ENCODE measurements at places on chromosomes 3 and 15.

GRCh38 chr15:79505956-79506355 is 73.8 kb downstream of the MINAR1 start:
- ATAC-seq: no peak

- ATAC-seq: no peak
These were observed 345.9 kb downstream of the PTPRG start for GRCh38 chr3:61907210-61907795.

GRCh38 chr3:75192146-75192616 is 471.9 kb upstream of the FRG2C start:
- ATAC-seq: no peak

DNA sequence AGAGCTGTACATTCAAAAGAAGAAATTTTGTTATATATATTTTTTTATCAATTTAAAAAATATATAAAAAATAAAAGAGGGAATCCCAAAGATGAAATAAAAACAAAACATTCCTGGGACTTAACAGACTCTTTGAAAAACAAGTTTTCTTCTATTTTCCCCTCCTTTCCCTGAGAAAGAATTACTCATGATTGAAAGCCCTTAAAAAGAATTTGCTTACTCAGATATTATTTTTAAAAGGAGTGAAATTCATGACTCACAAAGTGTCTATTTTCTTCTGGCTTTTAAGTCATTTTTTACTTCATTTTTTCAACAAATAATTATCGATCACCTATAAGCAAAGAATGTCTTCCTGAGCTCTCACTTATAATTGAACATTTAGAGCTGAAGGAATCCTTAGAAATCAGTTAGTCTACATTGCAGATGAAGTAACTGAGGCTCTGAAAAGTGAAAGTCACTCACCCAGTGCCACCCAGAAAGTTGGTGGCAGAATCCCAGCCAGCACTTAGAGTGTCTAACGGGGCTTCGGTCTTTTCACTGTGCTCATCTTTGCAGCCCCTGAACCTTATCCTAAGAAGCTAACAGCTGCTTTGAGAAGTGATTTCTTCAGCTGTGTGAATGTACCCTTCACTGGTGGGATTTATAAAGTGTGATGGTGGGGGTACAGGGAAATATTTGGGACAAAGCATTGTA is 42.5 kb upstream of the NUDT16 start:
- ATAC-seq: no peak

- ATAC-seq: no peak
These were observed 56.3 kb downstream of the CORO2B start for GRCh38 chr15:68635141-68635540.

- peak; percentile 22 for ATAC-seq
These were observed 5.4 kb downstream of the MUC4 start for GRCh38 chr3:195806211-195806915.

- no peak for ATAC-seq
These were observed 40.7 kb upstream of the RSL24D1 start for GRCh38 chr15:55237219-55238130.

DNA sequence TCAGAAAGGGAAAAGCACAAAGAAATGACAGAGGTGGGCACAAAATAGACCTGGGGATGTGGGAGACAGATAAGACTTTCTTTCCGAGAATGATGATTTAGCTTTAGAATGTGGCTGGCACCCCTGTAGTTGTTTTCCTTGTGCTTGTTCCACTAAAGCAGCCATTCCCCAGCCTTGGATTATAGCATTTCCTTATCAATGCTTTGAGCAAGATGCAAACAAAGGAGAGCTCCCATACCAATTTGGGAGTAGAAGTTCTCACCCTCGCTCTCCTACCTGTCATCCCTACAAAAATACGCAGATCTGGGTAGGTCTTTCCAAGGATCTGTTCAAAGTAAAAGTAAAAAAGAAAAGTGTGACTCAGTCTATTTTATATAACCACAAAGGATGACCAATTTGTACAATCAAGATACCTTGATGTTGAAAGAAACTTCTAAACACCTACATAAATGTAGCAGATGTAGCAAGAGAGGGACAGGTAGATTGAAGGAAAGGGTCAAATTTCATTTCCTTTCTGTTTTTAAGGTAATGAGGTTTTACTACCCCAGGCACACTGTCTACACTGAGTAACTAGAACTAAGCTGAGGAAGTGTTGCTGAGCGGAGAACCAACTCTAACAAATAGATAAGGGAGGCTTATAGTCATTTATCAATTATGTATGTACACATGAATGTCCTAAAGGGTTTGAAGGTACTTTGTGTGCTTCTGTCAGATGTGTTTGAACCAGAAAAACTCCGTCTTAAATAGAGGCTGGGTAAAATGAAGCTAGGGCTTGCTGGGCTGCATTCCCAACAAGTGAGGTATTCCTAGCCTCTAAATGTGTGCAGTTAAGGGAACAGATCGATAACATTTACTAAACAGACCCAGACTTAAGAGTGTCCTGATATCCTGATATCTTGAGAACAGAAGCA is 91.1 kb upstream of the LRRN1 start:
- no peak for ATAC-seq

DNA sequence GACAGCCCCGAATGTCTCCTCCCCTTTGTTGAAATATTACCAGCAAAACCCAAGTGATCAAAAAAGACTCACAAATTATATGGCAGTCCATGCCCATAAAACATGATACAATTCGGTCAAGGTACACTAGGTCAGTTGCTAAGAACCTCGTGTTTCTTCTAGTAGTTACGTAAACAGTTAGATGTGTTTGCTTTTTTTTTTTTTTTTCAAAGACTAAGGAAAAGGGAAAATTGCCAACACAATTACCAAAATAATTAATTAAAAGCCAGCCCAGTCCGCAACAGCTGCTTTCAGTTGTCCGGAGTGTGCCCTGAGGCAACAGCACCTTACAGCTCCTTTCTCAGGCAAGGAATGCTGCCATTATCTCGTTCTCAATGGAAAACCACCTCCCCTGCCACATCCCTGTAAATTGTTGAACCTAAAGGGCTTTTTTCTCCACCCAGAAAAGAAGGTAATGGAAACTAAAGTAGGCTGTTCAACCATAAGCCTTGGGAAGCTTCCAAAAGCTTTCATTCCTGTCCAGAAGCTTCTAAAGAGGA is 129.2 kb upstream of the TSC22D2 start:
- ATAC-seq: no peak

DNA sequence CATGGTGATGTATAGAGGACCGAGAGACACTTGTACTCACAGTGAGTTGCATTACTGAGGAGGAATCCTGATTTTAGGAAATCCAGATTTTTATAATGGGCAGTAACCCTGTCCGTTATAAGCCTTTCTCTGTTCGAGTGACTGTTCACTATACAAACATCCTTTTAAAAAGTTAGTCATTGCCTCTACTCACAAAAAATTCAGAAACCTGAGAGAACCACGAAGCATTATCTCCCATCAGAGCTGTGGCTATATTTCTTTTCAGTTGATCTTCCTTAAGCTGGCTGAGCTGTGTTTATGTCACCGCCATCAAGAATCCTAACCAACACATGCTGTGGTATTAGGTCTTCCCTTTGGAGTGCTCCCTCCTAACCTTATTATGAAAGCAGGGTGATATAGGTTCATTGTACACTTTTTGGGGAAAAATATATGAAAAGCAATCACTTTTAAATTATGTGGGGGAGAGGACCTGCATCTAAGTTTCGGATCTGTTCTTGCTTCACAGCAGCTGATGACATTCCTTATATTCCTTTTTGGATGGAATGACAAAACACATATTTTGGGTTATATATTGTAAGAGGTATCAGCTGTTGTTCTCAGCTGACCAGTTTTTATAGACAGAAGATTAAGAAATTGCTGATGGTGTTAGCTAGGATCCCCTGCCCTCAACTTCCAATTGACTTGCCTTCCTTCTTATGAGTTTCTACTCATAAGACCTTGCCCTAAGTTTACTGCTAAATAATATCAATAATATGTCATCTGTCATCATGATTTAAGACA is 465.9 kb upstream of the RASGRP1 start:
- ATAC-seq: no peak

- no peak for ATAC-seq
These were observed 23.2 kb downstream of the LIPC start for GRCh38 chr15:58454950-58455401.

DNA sequence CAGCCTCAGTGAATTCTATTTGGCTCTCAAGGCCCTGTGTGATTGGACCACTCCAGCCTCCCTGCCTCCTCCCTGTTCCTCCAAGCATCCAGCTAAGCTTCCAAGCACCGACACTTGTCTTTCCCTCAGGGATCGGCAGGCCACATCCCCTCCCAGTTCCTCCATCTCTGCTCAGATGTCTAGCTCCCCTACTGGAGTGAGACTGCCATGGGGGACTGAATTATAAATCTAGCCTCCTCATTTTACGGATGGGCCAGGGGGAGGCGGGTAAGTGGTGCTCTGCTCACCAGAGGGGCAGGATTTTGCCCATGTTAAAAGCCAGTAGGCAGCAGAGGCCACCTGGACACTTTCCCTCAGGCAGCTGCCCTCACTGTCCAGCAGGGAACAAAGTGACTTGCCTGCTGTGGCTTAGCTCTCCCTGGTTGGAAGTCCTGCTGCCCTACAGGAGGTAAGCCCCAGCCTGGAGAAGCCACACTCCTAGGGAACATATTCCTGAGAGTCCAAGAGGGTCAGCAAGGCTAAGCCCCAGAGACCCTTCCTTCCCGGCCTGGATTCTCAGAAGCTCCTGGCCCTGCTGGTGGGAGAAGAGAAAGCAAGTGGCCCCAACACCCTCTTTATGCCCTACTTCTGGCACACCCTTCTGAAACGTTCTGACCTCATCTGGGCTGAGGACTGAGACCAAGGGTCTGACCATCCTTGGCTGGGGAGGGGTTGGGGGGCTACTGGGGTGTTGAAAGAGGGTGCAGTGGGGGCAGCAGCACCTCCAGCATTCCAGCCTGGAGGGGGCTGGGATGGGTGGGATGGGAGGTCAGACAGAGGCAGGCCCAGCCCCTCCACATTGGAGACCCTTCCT is 9.1 kb upstream of the HHATL start:
- no peak for ATAC-seq

GRCh38 chr15:88956906-88957305 is 43.7 kb upstream of the MFGE8 start:
- no peak for ATAC-seq

DNA sequence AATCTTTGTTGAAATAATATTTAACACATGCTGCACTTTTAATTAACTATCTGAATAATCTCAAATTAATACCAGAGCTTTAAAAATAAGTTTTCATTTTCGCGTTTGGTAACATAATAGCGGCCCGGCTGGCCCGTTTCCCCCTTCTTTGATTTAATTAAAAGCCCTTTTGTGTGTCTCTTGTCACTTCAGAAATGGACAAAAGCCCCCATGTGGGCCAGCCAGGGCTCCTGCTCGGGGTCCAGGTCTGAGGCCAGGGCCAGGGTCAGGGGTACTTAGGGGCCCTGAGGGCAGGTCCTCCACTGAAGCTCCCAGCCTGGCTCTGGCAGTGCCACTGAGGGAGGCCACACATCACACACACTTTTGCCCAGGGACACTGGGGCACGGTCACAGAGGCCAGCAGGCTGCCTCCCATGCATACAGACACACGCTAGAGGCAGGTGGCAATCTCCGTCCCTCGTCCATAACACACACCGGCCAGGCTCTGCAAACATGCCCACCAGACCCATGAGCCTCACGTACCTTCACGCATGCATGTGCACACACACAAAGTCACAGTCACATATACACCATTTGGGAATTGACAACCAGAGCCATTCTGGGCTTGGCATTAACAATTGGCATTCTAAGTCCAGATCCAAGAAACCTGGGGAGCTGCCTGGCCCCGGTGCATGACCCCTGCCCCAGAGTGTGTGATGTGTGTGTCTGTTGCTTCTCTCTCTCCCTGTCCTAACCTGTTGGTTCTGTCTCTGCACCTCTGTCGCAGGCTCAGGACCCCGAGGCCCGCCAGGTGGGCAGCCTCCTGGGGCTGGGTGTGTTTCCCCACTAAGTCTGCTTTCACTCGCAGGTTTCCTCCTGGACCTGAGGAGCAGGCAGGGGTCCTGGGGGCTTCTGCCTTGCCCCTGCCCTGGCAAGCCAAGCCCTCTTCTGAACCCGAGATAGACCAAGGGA is 38.5 kb downstream of the DNAJB8 start:
- ATAC-seq: no peak

DNA sequence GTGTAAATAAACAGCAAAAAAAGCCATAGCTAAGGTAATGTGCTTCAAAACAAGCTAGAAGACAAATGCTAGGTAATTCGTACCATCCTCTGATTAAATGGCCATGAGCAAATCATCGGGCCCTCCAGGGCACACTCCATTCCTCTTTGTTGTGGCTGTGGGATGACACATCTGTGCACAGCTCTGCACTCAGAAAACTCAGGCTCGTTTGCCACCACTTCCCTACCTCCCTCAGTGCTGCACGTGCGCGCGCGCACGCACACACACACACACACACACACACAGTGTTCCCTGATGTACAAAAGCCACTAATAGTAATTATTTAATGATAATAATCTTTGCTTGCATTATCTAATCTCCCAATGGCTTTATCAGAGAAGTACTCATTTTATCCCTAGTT is 336.6 kb downstream of the FEZF2 start:
- no peak for ATAC-seq

- ATAC-seq: peak; percentile 92
These were observed 36.3 kb upstream of the TSC22D2 start for GRCh38 chr3:150371741-150372254.

DNA sequence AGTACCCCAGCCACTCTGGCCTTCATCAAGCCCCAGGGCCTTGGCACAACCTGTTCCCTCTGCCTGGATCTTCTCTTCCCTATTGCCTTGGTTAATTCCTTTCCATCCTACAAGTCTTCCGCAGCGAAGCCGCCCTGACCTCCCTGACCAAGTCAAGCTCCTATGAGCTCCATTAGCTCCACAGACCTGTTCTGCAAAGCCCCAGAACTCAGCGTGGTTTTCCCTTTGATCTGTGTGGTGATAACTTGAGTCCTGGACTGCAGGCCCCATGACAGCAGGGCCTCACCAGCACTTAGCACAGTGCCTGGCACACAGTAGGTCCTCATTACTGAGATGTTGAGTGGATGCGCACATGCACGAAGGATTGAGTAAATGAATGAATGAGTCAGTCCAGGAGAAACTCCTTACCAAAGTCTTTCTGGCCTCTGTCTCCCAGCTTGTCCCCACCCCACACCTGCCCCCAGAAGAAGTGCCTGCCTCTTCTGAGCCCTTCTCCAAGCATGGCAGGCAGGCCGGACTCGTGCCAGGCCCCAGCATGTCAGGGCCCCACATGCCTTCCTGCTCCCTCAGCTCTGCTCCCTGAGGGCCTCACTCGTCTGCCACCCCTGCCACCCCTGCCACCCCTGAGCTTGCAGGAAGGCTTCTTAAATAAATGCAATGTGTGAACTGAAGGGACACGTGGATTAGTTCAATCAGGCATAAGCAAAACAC is 6.3 kb downstream of the ANPEP start:
- no peak for ATAC-seq

GRCh38 chr3:196889844-196890708 is 22.4 kb downstream of the SENP5 start:
- no peak for ATAC-seq

GRCh38 chr3:143331350-143331749 is 211.8 kb downstream of the CHST2 start:
- ATAC-seq: no peak

- ATAC-seq: no peak
These were observed 17.3 kb upstream of the ATP10A start for GRCh38 chr15:25880411-25880810.

DNA sequence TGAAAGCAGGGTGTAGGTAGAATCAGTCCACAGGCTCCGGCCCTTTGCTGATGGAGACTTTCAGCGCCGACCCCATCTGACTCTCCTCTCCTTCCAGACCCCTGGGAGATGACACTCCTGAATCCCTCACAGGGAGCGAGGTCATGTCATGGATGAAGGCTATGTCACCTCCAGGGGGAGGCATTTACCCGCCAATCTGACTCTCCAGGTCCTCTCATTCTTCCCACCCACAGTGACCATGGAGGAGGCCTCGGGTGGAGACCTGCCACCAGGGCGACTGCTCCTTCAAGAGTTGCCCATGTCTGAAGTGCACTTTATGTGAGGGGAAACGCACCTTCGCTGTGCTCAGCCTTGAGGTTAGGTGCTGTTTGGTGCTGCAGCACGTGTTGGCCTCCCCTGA is 112.7 kb downstream of the KLF13 start:
- ATAC-seq: no peak

Data from gastroesophageal sphincter (tissue), 4 donors.